NCI-H1105 (cell line): ENCODE measurements at places on chromosomes 11 and 22.

DNA sequence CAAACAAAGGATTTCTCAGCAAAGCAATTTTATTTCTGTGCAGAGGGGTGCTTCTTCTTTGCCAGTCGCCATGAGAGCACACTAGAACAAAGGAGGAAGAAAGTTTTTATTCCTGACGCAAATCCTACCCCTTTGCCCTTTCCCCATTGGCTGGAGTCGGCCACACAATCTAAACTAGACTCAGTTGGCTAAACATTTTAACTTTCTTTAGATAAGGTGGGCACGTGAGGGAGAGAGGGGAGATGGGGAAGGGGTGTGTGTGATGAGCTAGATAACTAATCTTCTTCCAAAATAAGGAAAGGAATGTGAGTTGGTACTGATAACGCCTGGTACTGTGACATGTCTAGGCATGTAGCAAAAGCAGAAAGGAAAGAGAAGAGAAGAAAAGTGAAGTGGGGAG lies 626 bp downstream of the TRIM22 start:
- DNase-seq: no peak

DNA sequence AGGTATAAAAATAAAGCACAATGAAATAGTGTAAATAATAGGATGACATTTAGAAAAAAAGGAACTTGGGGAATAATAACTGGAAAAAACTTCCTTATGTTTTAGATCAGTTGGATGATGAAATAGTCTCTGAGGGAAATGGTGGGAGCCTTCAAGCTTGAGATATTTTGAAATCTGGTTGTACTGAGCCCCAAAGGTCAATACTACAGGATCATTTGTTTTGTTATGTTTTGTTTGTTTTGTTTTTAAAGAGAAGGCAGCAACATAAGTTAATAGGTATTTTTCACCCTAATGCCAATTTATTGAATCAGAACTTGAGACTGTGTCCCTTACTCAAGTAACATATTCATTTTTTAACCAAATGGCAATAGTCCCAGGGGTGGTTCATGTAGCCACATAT lies 393.1 kb downstream of the ETS1 start:
- DNase-seq: no peak

DNA sequence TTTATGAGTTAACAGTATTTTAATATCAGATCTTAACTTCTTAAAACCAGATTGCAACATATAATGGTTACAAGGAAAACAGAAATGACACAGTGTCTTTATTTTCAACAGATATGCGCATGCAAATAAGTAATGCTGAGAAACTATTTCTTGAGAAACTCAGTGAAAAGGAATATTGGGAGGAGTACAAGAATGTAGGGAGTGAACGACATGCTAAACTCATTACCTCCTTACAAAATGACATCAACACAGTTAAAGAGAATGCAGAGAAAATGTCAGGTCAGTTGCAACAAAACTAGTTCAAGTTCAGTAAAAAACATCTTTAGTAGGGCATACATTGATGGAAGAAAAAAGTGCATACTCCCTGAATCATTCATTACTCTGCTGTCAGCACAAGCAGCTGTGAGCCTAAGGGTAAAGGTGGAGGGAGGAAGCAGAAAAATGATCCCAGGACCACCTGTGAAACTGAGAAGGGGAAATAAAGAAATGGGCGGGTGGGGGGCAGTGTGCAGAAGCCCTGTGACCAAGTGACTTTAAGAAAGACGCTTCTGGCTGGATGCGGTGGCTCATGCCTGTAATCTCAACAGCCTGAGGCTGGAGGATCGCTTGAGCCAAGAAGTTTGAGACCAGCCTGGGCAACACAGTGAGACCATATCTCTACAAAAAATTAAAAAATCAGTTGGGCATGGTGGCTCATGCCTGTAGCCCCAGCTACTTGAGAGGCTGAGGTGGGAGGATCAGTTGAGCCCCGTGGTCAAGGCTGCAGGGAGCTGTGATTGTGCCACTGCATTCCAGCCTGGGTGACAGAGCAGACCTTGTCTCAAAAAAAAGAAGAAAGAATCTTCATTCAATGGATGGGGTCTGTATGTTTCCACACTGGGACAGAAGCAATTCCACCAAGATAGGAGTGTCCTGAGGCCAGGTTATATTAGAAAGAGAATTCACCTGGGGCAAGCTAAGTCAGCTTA lies 31.2 kb downstream of the CCDC83 start:
- no peak for DNase-seq

DNA sequence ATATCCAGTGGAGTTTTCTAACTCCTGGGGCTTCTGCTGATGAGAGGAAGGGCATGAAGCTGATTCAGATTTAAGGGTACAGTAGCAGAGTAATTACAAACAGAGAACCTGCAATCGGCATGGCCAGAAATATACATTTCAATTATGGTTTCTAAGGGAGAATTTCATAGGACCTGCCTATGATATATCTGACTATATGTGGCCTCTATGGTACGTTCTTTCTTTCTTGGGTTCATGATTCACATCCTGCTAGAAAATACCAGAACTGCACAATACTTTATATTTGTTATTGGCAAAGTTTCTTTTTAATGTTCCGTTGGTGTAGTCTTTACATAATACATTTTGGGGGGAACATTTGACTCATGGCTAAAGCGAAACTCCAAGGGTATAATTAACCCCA lies 63.1 kb upstream of the TTC12 start:
- no peak for DNase-seq

DNA sequence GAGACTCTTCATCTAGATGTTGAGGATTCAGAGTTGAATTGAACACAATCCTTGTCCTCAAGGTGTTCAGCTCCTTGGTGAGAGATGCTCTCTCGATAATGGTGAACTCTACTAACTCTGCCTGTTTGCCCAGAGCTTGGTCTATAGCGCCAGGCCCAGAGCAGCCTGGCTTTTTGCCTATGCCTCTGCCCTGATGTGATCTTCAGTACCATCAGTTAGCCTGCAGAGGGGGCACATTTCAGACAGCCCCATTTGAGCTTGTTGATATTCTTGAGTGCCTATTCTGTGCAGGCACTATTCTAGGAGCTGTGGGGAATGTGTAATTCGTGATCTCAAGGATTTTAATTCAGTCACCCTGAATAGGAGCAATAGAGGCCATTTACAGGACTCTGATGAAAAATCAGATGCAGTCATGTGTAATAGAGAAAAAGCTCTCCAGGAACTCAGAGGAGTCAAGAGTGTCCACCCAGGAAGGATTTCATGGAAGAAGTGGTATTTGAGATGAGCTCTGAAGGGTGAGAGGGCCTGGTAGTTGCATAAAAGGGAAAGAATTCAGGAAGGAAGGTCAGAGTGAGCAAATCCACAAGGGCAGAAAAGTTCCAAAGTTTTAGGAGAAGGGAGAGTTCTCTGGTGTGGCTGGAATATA lies 19.3 kb downstream of the GTPBP1 start:
- DNase-seq: peak; percentile 21

- no peak for DNase-seq
Observed at GRCh38 chr11:69832561-69833413, 13.6 kb upstream of the FGF3 start.

- no peak for DNase-seq
Observed at GRCh38 chr11:28836285-28837081, 728.3 kb downstream of the METTL15 start.

DNA sequence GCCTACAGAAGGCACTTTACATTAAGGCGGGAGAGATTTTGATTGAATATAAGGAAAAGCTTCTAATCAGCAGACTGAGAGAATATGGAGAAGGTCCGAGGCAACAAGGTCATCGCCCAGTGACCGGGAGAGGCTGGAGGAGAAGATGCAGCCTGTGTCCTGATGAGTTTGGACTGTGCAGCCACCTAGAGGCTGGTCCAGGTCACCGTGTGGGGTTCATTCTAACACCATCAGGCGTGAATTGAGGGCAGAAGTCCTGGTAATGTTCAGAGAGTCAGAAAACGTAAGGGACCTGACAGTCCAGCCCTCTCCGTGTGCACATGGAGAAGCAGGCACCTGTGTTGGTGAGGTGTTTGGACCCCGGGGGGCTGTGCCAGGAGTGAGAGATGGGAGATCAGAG lies 102.7 kb downstream of the FEZ1 start:
- DNase-seq: no peak

- DNase-seq: no peak
Observed at GRCh38 chr11:128470081-128470480, 117.3 kb downstream of the ETS1 start.

- no peak for DNase-seq
Observed at GRCh38 chr11:77752516-77752915, 68.0 kb downstream of the RSF1 start.

DNA sequence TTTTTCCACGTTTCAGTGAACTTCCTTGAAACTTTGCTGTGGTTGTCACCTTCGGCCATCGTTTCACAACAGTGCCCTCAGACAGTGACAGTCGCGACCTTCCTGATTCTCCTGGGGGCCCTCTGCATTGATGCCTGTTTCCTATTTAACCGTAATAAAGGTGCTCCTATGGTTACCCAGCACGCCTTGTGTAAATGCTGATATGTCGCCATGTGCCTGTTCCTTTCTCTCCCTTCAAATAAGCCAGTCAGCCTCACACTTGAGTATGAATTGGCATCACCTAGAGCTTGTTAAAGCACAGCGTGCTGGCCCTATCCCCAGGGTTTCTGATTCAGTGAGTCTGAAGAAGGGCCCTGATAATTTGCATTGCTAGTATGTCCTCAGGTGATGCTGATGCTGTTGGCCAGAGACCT lies 104.8 kb downstream of the MICAL2 start:
- DNase-seq: no peak

GRCh38 chr11:101816613-101817012 lies 98.2 kb upstream of the CEP126 start:
- no peak for DNase-seq

- no peak for DNase-seq
Observed at GRCh38 chr11:17855531-17856290, 121.1 kb downstream of the KCNC1 start.

GRCh38 chr11:78560153-78560552 lies 14.5 kb downstream of the NARS2 start:
- DNase-seq: no peak

GRCh38 chr11:126603486-126603885 lies 248.0 kb downstream of the ST3GAL4 start:
- no peak for DNase-seq
